ENCODE measurements at places on chromosomes 6 and 20.

GRCh38 chr6:108735310-108736001 lies 112.8 kb upstream of the ARMC2 start:
- DNase-seq: no peak

DNA sequence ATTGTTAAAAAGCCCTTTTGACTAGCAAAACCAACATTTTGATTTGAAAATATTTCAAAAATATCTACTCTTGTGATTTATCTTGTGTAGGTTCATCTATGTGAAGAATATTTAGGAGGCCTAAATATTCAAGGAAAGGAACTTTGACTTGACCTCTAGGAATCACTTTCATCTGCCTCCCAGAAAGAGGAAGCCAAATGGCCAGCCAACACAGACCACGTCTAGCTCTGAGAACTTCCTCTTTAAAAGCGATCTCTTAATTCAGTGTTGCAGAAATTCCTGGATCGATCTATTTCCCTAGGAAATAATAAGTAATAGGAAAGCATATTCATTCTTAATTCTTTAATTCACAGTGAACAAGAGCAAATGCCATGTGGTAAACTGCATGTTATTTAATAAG lies 9.6 kb upstream of the MOXD1 start:
- no peak for DNase-seq

DNA sequence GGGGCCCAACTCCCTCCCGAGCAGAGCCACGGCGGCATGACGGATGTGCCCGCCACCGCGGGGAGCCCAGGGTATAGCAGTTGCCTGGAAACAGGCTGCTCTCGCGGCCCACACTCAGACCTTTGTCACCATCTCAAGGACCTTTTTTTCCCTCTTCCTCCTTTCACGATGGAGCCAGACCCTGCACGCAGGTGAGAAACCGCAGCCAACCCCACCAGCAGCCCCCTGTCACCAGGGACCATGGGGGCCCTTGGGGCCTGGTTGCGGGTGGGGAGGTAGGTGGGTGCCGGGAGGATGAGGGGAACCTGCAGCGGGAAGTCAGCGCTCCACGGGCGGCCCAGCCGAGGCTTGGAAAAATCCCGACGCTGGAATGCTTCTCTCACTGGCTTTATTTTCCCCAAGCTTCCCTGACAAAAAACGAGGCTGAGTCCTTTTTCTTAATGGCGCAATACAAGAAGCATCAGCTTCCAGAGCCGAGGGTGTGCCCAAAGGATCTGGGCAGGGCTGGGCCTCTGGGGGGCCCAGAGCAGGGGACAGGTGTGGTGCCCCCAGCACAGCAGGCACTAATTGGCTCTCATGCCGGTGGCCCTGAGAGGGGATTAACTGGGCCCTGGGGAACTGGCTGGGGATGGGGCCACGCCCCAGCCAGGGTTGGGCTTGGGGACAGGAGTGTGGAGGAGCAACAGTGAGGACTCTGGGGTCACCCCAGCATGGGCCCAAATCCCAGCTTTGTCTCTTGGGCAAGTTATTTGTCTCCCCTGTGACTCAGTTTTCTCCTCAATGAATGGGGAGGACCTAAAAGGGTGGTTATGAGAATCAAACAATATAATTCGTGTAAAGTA lies 23.9 kb downstream of the NOL4L start:
- no peak for DNase-seq

DNA sequence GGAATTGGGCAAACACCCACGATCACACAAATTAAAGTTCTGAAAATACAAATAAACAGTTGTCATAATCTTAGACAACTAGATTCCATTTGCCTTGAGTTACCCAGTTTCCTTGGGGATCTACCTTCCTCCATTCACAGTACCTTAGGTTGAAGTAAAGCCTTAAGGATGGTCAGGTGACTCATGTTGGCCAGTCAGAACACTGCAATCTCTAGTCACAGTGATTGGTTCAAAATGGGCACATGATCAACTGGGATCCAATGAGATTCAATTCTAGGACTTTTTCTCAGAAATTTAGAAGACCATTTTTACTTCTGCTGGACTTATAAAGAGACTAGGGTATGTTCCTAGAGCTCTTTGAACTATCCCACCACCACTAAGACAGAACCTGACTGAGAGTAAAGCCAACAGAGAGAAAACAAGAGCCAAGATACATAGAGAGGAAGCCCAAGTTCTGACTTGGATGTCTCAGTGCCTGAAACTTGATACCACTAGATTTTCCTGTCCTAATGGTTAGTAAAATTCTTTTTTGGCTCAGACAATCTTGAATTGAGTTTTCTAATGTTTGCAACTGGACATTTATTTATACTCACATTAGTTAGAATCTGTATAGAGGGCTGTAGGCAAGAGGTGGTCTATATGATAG lies 8.6 kb upstream of the CLIC5 start:
- no peak for DNase-seq

DNA sequence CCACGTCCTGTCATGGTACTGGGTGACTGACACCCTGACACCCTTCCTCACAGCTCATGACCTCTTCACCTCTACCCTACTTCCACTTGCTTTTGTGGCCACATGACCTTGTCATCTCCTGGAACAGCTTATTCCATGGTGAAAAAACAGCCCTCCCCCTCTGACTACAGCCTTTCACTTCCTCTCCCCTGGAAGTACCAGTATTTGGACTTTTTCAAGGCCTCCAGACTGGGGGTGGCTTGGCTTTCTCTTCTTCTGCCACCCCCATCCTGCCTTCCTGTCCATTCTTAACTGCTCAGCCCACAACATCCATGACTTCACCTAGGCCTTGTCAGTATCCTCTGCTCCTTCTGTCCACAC lies 168.4 kb downstream of the CARMIL1 start:
- DNase-seq: no peak

DNA sequence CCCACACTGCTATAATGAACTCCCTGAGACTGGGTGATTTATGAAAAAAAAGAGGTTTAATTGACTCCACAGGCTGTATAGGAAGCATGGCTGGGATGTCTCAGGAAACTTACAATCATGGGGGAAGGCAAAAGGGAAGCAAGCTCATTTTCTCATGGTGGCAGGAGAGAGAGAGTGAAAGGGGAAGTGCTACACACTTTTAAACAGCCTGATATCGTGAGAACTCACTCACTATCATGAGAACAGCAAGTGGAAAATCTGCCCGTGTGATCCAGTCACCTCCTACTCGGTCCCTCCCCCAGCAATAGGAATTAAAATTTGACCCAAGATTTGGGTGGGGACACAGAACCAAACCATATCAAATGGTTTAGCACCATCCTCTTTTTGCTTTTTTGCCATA lies 116.6 kb upstream of the CEP162 start:
- no peak for DNase-seq

GRCh38 chr6:166045860-166046200 lies 121.8 kb downstream of the TBXT start:
- DNase-seq: no peak

DNA sequence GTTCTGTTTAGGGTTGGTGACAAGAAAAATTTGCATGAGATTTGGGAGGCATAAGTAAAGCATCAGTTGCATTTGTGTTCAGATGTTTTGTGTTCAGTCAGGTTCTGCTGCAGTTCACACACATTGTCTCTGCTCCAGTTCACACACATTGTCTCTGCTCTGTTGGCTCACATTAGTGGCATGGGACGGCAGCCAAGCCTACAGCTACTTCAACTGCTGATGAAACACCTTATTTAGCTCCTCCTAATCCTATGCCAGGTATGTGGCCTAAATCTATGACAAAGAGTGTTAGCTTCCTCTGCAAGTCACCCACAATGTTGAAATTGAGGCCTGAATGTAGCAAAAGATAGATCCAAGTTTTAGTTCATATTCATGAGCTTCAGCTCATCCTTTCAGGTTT lies 278.1 kb upstream of the SYNCRIP start:
- no peak for DNase-seq

DNA sequence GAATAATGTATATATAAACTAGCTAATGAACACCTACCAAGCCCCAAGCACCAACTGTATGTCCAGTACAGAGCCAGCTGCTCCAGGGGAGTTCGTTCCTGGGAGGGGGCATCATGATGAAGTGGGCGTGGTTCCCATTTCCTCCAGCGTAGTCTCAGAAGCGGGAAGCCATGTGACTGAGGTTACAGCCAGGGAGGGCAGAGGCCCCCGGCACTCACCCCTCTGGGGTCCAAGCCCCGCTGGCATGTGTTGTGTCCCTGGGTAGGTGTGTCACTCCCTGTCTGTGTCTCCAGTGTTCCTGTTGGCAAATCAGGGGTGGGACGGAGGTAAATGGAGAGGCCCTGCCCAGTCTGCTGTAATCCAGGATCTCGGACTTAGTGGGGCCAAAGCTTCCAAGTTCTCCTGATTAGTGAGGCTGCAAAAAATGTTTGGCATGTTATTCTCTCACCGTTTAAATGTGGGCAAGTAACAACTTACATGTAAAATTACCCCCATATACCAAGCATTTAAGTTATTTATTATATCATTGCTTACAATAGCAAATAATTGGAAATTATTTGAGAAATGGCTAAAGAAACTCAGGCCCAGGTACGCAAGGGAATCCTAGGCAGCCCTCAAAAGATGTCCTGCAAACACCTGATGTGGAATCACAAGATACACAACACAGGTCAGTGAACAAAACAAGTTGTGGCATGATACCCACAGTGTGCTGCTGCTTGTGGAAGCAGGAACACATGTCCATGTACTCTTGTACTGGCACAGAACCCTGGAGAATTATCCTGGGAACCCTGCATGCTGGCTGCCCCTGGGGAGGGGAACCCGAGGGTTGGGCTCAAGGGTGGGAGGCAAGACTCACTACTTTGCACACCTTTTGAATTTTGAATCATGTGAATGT lies 22.2 kb downstream of the FAM110A start:
- no peak for DNase-seq

- DNase-seq: no peak
Measured at GRCh38 chr6:9439621-9440330, 975.1 kb downstream of the TFAP2A start.

GRCh38 chr6:24391756-24392405 lies 10.9 kb upstream of the MRS2 start:
- DNase-seq: no peak

GRCh38 chr20:56381501-56381900 lies 10.5 kb downstream of the AURKA start:
- no peak for DNase-seq

GRCh38 chr6:50791900-50792508 lies 26.7 kb upstream of the TFAP2B start:
- DNase-seq: no peak

GRCh38 chr6:81383472-81383871 lies 369.0 kb downstream of the TENT5A start:
- DNase-seq: no peak

DNA sequence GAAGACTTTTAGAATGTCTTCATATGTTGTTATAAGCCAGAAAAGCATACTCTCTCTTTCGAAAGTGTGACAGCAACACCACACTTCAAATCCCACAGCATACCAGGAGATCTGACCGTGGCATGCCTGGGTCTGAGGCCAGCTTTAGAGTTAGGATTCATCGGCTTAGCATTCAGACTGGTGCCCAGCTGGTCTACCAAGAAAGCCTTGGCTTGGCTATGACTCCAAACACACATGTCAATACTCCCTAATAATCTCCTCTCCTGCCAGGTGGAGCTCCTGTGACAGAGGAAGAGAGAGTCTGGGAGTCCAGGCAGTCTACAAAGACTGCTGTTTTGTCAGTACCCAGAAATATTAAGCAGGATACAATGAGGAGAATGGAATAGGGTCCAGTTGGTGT lies 77.1 kb upstream of the MAN1A1 start:
- no peak for DNase-seq

DNA sequence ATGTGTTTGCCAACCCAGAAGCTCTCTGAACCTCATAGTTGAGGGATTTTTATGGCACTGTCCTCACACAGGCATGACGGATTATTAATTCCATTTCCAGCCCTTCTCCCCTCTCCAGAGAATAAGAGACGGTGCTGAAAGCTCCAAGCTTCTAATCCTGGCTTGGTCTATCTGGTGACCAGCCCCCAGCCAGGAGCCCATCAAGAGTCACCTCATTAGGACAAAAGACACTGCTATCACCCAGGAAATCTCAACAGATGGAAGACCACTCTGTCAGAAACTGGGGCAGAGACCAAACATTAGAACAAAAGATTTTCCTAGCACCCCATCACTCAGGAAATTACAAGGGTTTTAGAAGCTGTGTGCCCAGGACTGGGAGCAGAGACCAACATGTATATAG lies 48.2 kb downstream of the STMND1 start:
- DNase-seq: no peak

DNA sequence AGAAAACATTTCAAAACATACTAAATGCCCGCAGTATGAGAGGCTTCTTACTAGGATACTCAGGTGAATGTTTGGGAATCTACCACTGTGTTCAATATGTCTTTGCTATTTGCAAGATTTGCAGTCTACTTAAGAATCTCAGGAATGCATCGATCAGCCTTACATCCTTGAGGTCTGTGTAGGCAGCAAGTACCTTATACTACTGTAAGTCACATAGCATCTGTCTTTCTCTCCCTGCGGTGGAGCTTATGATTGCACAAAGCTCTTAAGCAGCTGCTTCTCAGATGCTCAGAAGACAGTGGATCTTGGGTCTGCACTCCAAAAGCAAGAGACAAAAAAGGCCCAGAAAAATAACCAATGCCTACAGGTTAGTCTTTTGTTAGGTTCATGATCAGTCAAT lies 21.4 kb downstream of the PCSK2 start:
- DNase-seq: no peak

DNA sequence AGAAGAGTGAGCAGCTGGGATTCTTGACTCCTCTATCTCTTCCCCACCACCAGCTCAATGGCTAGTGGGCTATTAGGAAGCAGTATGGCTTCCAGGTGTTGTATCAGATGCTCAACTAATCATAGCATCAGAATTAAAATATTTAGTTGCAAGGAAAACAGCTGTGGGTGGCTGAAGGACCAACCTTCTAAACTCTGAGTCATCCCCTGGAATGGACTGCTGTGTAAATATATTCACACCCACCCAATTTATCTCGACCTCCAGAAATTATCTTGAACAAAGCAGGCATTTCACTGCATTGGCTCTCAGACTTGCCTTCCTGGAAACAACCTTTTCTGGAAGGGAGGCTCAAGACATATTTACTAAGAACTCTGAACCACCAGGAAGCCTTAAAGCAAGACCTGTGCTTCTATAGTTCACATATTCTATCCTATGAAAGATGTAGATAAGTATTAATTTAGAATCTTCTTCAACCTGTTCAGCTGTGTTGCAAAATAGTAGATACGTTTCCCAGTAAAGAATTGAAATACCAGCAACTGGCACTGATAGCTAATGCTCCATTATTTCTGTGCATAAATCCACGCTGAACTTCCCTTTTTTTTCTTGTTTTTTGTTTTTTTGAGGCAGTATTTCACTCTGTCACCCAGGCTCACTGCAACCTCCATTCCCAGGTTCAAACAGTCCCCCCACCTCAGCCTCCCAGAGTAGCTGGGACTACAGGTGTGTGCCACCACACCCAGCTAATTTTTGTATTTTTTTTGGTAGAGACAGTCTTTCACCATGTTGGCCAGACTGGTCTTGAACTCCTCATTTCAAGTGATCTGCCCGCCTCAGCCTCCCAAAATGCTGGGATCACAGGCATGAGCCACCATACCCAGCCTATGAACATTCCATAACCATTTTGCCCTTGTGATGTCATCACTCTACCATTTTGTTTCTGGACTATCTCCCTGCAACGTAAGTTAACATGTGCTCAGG lies 56.9 kb upstream of the CD2AP start:
- DNase-seq: no peak

GRCh38 chr6:110428153-110428552 lies 12.8 kb upstream of the DDO start:
- DNase-seq: no peak

- DNase-seq: no peak
Measured at GRCh38 chr6:42230345-42231321, 13.0 kb upstream of the MRPS10 start.
